ENCODE measurements at places on chromosomes 12 and 14.

DNA sequence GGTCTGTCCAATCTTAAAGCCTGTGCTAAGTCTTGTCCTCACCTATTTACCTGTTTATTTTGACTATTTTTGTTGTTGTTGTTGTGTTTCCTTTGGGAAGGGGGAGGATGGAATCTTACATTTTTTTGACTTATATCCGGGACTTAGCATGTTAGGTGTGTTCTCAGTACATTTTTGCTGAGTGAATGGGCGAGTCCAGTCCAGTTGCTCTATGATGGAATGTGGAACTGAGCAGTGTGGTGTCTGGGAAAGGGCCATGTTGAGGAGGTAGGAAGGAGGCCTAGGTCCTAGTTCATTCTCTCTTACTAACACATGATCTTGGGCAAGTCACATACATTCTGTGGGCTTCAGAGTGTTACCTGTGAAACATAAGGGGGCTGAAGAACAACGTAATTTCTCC lies 80.9 kb upstream of the SLC38A2 start:
- H3K36me3 ChIP-seq = no peaks in the 10 kb centered on the region
- peaks cover 23% of the 10 kb centered on the region for H3K4me1 ChIP-seq
- no peak overlapping the region for H3K27ac ChIP-seq
- no peak for DNase-seq
- no peaks in the 10 kb centered on the region for H3K27me3 ChIP-seq

- H3K36me3 ChIP-seq = peaks cover 99% of the 10 kb centered on the region
- peaks cover 7% of the 10 kb centered on the region for H3K4me1 ChIP-seq
- H3K27ac ChIP-seq = no peak overlapping the region
- no peak for DNase-seq
- no peak overlapping the region for H3K4me3 ChIP-seq
Measured at GRCh38 chr12:71642264-71642663, 21.4 kb downstream of the ZFC3H1 start.

DNA sequence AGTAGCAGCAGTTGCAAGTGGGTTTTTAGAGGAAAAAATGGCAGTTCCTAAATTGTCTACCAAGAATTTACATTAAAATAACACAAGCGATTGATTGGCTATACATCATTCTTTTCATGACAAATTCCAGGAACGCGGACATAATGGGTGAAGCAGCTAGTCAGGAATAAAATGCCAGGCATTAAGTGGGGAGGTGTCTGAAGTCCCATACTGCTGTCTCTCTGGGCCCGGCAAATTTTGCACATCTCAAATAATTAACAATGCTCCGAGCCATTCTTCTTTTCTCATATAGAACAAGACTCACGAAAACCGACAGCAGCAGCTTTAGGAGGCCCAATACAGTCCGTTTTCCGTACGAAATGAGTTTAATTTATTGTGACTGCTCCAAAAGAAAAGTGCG lies 696 bp downstream of the RPL36AL start:
- no peaks in the 10 kb centered on the region for H3K27me3 ChIP-seq
- peaks cover 27% of the 10 kb centered on the region for H3K36me3 ChIP-seq
- H3K4me3 ChIP-seq = peak overlapping the region; percentile 86

DNA sequence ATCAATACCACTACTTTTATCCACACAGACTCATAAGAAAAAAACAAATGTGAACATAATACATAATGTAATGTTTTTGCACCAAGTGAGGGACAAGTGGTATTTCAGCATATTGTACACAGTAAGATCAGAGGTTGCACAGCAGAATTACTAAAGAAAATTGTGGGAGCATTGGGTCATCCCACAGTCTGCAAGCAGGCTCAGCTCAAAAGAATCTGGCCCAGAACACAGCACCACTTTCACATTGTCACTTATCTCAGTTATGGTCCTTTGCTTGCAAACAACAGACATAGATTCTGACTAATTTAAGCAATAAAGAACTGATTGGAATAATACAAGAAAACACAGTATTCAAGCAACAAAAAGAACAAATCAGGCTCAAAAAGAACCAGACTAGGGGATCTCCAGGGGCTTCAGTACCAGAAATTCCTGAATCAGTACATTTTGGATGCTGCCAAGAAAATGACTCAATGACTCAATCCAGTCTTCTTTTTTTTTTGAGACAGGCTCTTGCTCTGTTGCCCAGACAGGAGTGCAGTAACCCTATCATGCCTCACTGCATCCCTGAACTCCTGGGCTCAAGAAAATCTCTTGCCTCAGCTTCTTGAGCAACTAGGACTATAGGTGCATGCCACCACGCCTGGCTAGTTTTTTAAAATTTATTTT lies 42.9 kb upstream of the EEA1 start:
- no peaks in the 10 kb centered on the region for H3K27me3 ChIP-seq
- no peak overlapping the region for H3K27ac ChIP-seq
- H3K36me3 ChIP-seq = no peaks in the 10 kb centered on the region
- no peak overlapping the region for H3K4me3 ChIP-seq
- H3K4me1 ChIP-seq = peaks cover 16% of the 10 kb centered on the region

DNA sequence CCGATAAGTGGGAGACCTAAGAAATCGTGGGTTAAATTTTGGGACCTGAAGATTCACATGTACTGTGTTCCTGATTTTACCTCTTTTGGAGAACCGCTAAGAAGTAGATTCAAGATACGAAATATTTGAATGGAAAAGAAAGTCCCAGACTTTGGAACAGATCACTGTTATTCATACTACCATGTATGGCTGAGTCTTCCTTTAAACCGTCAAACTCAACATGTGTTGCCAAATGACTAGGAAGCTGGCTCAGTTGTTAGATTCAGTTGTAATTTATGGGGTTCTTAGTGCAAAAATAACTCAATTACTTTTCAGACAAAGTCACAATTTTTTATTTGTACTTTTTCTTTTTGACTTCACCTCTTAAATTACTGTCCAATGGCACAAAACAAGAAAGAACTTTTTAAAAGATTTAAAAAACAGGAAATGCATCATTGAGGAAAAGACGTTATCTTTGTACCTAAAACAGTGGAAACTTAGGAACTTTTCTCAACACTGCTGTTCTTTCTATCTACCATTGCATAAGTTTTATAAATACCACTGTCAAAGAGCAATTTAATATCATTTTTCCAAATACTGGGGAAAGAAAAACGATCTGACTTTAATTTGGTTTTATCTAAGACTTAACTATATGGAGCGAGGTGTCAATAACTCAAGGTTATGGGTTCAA lies 15.7 kb downstream of the RERG start:
- H3K36me3 ChIP-seq = no peaks in the 10 kb centered on the region
- DNase-seq = no peak
- no peak overlapping the region for H3K4me3 ChIP-seq
- H3K27me3 ChIP-seq = no peaks in the 10 kb centered on the region
- peak overlapping the region; percentile 19 for H3K27ac ChIP-seq
- H3K4me1 ChIP-seq = no peaks in the 10 kb centered on the region

- H3K4me3 ChIP-seq = no peak overlapping the region
- no peak overlapping the region for H3K27ac ChIP-seq
- H3K27me3 ChIP-seq = no peaks in the 10 kb centered on the region
- no peaks in the 10 kb centered on the region for H3K36me3 ChIP-seq
Measured at GRCh38 chr12:74111688-74112360, 425.8 kb upstream of the ATXN7L3B start.

DNA sequence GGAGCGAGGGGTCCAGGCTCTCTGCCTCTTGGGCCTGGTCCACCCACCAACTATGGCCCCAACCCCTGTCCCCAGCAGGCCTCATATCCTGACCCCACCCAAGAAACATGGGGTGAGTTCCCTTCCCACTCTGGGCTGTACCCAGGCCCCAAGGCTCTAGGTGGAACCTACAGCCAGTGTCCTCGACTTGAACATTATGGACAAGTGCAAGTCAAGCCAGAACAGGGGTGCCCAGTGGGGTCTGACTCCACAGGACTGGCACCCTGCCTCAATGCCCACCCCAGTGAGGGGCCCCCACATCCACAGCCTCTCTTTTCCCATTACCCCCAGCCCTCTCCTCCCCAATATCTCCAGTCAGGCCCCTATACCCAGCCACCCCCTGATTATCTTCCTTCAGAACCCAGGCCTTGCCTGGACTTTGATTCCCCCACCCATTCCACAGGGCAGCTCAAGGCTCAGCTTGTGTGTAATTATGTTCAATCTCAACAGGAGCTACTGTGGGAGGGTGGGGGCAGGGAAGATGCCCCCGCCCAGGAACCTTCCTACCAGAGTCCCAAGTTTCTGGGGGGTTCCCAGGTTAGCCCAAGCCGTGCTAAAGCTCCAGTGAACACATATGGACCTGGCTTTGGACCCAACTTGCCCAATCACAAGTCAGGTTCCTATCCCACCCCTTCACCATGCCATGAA lies 8.6 kb downstream of the ARHGAP9 start:
- no peak for DNase-seq
- peaks cover 29% of the 10 kb centered on the region for H3K27me3 ChIP-seq
- H3K4me1 ChIP-seq = peaks cover 16% of the 10 kb centered on the region
- no peak overlapping the region for H3K4me3 ChIP-seq
- H3K36me3 ChIP-seq = peaks cover 3% of the 10 kb centered on the region

DNA sequence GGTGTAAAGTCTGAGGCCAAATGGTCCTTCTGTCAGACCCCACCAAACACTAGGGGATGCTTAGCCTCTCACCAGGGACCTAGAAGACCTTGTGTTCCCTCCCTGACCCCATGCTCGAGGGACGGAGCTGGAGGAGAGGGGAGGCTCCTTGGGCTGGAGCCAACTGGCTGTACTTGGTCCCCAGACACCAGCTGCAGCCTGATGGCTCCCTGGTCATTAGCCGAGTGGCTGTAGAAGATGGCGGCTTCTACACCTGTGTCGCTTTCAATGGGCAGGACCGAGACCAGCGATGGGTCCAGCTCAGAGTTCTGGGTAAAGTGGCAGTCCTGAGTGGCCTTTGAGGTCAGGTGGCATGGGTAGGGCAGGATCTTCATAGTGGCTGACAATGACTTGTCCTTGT lies 29.0 kb downstream of the PAPLN start:
- H3K27ac ChIP-seq = no peak overlapping the region
- H3K36me3 ChIP-seq = no peaks in the 10 kb centered on the region
- peaks cover 14% of the 10 kb centered on the region for H3K4me1 ChIP-seq
- H3K27me3 ChIP-seq = no peaks in the 10 kb centered on the region
- DNase-seq = no peak
- no peak overlapping the region for H3K4me3 ChIP-seq

DNA sequence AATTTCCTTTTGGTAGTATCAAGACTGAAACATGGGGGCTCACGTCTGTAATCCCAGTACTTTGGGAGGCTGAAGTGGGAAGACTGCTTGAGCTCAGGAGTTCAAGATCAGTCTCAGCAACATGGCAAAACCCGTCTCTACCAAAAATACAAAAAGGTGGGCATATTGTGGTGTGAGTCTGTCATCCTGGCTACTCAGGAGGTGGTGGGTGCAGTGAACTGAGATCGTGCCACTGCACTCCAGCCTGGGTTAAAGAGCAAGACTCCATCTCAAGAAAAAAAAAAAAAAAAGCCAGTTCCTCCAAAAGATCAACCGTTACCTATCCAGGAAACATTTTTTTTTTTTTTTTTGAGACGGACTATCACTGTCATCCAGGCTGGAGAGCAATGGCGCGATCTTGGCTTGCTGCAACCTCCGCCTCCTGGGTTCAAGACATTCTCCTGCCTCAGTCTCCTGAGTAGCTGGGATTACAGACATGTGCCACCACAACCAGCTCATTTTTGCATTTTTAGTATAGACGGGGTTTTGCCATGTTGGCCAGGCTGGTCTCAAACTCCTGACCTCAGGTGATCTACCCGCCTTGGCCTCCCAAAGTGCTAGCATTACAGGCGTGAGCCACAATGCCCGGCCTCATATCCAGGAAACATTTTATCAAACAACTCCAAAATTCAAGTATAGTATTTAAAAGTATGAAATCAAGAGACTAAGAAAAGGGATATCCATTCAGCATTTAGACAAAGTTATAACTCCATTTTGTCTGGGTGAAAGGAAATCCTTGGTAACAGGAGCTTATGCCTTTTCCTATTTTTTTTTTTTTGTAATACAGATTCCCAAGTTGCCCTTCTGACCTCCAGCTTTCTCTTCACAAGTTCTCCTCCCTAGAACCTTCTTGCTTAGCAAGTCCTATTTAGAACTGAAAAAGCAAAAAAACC lies 3.4 kb downstream of the ACIN1 start:
- DNase-seq = no peak
- no peaks in the 10 kb centered on the region for H3K27me3 ChIP-seq
- H3K4me3 ChIP-seq = no peak overlapping the region
- H3K36me3 ChIP-seq = peaks cover 68% of the 10 kb centered on the region
- H3K27ac ChIP-seq = no peak overlapping the region

DNA sequence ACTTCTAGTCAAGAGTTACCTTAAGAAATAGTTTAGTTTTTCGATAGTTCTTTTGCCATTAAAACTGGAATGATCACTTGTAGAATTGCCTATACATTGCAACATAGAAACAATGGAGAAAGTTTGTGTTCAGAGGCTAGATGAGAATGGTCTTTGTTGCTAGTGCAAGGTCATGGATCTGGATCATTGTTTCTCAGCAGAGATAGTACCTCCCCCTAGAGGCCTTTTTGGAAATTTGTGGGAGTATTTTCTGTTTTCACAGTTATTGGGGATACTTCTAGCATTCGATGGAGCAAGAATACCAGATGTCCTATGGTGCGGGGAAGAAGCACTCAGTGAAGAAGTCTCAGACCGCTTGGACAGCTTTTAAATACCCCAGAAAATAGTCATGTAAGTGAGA lies 138.8 kb upstream of the HMGA2 start:
- H3K27ac ChIP-seq = no peak overlapping the region
- no peaks in the 10 kb centered on the region for H3K4me1 ChIP-seq
- H3K27me3 ChIP-seq = no peaks in the 10 kb centered on the region
- no peaks in the 10 kb centered on the region for H3K36me3 ChIP-seq
- H3K4me3 ChIP-seq = no peak overlapping the region

DNA sequence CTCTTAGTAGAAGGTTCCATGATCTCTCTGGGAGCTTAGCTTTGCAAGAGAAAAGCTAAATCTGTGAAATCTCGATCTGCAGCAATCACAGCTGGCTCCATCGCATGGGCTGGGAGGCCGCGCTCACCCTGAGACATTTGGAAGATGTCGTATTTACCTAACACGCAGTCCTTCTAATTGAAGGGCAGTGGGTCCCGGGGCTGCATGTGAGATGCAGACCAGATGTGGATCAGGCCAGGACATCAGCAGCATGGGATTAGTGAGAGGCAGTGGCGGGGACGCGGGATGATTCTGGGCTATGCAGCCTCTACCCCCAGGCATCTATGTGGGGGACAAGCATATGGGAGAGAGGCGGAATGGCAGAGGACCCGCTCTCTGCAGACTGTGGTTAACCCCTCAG lies 312.4 kb upstream of the RTL1 start:
- peak; percentile 39 for DNase-seq
- H3K4me1 ChIP-seq = no peaks in the 10 kb centered on the region

- DNase-seq = no peak
- no peaks in the 10 kb centered on the region for H3K27me3 ChIP-seq
- no peak overlapping the region for H3K27ac ChIP-seq
- H3K4me3 ChIP-seq = no peak overlapping the region
- no peaks in the 10 kb centered on the region for H3K36me3 ChIP-seq
Measured at GRCh38 chr14:46368275-46368674, 283.3 kb downstream of the RPL10L start.

GRCh38 chr14:74988131-74988530 lies 14.6 kb upstream of the EIF2B2 start:
- H3K27ac ChIP-seq = no peak overlapping the region
- no peaks in the 10 kb centered on the region for H3K36me3 ChIP-seq
- H3K4me1 ChIP-seq = no peaks in the 10 kb centered on the region
- no peaks in the 10 kb centered on the region for H3K27me3 ChIP-seq

- H3K4me3 ChIP-seq = no peak overlapping the region
- H3K27ac ChIP-seq = no peak overlapping the region
- no peak for DNase-seq
Measured at GRCh38 chr12:71760471-71760870, 5.8 kb downstream of the RAB21 start.

GRCh38 chr12:26813812-26814211 lies 19.2 kb downstream of the ITPR2 start:
- DNase-seq = no peak
- H3K36me3 ChIP-seq = no peaks in the 10 kb centered on the region
- peaks cover 12% of the 10 kb centered on the region for H3K4me1 ChIP-seq
- H3K27me3 ChIP-seq = no peaks in the 10 kb centered on the region
